RPMI7951 (cell line): ENCODE measurements at places on chromosomes 16 and 17. TPM values are rescaled to one million over a fixed set of nuclear protein-coding genes. Genes with fewer than 3 reads are reported as not detected.

DNA sequence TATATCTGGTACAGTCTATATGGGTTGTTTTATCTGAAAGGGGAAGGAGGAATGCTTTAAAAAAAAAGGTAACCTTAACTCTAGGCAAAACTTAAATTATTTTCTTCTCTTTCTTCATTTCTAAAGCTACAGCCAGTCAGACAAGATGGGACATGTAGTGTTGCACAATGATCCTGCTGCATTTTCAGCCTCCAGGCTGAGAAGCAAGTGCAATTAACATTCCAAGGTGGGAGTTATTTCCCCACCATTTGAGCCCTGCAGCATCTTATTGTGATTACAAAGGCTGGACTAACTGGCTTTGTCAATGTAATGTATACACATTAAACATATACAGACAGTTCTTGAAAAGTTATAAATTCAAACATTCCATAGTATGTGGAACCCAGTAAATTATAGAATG, 22.6 kb upstream of the NF1 start:
- peak; percentile 63 for DNase-seq

DNA sequence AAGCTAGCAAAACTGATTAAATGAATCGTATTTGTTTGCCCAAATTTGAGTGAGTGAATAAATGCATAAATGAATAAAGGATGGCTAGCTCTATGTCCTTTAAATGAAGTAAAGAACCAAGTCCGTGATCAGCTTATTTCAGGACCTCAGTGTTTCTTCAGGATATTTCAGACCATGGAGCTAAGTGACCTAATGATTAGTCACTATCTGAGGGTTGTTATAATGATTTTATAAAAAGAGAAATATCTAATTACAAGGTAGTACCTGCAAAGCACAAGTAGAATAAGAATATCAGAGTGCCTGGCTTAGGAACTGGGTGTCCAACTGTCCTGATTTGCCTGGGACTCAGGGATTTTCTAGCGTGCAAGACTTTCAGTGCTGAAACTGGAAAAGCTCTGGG, 12.5 kb downstream of the KCNJ2 start:
- no peak for DNase-seq

DNA sequence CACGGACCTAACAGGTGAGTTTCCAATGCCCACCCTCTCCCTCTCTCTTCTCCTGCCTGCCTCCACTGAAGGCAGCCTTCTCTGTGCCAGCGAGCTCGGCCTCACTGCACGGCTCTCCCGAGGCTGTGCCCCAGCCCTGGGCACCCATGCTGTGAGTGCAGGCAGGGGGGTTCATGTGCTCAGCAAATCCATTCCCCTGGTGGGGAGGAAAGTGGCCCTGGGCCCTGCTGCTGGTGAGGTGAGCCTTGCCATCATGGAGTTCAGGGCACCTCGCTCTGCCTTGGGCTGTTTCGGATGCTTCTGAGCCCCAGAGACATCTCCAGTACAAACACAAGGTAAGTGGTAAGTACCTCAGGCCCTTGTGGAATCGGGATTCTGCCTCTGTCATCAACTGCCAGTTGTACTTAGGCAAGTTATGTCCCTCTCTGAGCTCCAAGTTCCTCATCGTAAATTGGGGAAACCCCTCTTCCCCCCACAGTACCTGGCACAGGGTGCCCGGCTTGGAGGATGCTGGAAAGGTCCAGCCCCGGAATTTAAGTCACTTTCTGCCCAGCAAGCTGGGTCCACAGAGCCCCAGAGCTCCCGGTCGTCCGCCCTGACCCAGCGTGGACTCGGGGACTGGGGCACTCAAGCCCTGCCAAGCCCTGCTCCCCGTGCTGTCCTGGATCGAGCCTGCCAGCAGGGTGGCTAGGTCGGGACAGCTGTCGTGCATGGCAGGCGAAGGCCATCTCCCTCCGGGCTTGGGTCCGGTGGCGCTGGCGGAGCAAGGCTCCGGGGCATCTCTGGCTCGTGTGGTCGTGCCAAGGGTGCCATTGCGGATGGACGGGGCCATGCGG, 684 bp upstream of the NUDT16L1 start:
- DNase-seq = no peak

GRCh38 chr17:70787721-70788300, 618.5 kb downstream of the KCNJ2 start:
- no peak for DNase-seq

DNA sequence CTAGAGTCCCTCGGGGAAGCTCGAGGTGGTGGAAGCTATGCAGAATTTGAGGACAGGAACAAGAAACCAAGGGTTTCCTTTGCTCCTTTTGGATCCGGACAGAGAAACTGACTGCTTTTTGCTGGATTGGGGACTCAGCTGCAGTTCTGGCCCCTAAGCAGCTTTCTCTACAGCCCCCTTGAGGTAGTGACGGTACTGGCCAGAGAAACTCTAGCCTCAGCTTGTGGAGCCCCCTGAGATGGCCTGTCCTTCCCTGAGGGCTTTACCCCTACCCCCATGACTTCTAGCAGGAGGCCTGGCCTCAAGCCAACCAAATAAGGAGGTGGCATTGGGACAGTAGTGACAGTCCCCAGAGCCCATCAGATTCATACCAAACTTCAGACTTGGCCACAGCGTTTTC, 118.1 kb downstream of the IRX5 start:
- no peak for DNase-seq

GRCh38 chr17:64507413-64507782, 621 bp downstream of the CEP95 start:
- peak; percentile 71 for DNase-seq

DNA sequence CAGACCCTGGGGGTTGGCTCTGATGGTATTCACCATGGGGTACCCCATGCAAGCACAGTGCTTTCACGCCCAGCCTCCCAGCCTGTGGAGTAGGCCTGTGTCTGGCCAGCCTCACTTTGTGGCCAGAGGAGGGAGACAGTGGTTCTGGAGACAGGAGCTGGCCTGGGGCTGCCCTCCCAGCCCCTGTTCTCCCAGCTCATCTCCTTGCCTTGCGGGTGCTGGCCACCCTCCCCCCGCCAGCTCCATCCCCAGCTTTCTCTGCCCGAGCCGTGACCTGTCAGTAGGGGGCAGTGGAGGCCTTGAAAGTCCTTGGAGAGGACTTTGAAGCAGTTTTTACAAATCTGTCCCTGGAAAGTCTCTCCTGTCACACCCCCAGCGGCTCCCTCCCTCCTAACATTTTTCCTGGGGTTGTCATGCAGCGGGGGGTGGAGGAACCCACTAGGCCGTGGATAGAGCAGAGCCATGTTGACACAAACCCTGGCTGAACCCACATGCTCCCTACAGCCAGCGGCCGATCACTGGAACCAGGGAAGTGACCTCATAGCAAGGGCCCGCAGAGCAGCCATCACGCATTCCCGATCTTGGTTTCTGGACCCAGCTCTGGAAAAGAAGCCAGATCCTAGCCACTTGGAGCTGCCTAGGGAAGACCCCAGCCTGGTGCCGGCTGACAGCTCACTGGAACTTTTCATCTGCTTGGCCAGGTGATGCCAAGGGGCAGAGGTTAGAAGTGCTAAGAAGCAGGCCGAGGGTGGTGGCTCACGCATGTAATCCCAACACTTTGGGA, 289.4 kb downstream of the SEC14L1 start:
- peak; percentile 96 for DNase-seq

GRCh38 chr17:58504826-58505351, 9.5 kb downstream of the MTMR4 start:
- DNase-seq = no peak

Gene MYH1
- not detected in 2 replicates for total RNA-seq
